Cerebellar nuclear complex (tissue), 1 donor: ENCODE measurements at places on chromosomes 2 and 18.
A peak's percentile ranks its signal among the peaks of the same experiment; 100 is the strongest.

GRCh38 chr2:238295144-238296112 is 7.0 kb upstream of the PER2 start:
- DNase-seq: no peak

DNA sequence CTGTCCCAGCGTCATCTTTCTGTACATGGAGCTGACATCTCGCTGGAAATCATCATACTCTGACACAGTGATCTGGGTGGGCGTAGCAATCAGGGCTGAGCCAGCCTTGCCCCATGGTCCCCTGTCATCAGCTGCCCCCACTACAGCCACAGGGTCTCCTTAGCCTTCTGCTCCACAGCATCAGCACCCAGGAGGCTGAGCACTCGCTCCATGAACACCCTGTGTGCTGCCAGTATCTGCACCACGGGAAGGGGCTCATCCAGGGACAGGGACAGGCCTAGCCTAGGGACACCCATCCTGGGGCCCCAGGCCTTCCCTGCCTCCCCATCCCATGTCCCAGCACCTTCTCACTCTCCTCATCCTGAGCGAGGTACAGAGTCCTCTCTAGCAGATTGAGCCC is 11.4 kb downstream of the ALPG start:
- no peak for DNase-seq

DNA sequence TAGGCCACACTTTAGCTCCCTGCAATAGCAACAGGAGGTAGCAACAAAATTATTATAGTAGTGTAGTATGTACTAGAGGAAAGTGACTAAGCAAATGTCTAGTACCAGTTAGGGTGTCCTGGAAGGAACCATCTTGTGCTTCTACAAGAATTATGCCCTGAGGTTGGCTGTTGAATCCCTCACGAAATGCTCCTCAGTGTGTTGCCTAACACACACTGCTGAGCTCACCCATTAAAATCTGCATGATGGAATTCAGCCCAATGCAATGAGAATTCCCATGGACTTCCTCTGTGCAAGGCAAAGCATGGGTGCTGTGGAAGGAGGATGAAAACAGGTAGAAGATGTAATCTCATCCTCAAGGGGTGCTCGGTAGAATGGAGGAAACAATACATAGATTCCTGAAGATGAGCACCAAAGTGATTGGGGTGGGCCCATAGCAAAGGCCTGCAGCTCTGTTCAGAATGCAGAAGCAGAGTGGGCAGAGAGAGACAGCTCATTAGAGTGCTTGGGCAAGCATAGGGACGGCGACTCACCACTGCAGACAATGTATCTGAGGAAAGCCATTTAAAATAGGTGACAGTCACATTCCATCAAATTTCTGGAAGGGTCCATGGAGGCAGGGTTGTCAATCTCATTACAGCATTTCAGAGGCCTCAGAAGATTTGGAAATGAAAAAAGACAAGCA is 1.2 kb upstream of the UGT1A7 start:
- DNase-seq: no peak

DNA sequence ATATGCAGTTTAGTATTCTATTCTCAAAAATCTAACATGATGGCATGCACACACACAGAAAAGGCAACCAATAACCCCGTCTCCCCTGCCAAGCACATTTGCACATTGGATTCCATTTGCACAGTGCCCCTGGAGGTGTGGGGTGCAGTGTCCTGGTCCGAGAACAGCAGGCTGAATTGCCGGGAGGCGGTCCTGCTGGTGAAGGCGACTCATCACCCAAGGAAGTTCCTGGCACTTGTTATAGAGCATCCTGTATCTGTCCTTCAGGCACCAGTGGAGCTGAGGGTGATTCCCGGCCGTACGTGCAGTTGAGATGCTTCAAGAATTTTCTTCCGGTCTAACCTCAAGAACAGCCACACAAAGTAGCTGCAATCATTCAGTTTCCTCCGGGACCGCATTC is 73.0 kb upstream of the RAB12 start:
- no peak for DNase-seq

- no peak for DNase-seq
Observed at GRCh38 chr2:177728920-177729319, 336.3 kb downstream of the AGPS start.

GRCh38 chr18:31876707-31877106 is 66.2 kb downstream of the TRAPPC8 start:
- DNase-seq: no peak

DNA sequence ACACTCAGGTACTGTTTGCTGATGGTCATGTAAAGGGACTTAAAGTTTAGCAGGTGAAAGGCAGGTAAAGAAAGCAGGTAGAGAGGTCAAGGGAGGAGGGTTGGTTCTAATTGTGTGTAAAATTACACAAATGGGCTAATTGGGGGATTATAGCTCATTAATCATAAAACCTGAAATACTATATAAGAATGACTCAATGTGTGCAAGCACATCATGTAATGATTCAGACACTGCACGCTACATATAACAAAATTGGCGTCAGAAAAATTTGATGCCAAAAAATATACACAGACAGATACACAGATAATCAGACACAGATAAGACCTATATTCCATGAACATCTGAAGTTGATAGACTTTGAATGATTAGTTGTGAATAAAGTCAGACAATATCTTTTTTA is 120.7 kb upstream of the LMAN1 start:
- DNase-seq: no peak

GRCh38 chr2:71043531-71044407 is 24.7 kb upstream of the NAGK start:
- no peak for DNase-seq

GRCh38 chr2:53098696-53099078 is 668.9 kb upstream of the CHAC2 start:
- no peak for DNase-seq

GRCh38 chr18:70366174-70366573 is 77.3 kb downstream of the SOCS6 start:
- DNase-seq: no peak

DNA sequence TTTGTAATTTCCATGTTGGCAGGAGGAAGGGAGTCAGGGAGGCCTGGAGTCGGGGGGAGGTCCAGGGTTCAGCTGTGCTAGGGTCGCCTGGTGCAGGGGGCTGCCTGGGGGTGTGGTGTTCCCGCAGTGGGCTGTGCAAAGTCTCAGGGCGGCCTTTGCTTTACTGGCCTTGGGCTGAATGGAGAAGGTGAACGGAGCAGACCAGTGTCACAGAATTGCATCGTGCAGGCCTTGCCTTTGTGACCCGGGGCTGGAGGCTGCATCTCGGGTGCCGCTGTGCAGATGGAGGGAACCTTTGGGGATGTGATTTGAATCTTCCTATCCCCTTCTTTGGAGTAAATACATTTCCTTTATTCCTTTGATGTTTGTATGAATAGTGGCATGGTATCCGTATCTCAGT is 8.8 kb downstream of the SNTG2 start:
- DNase-seq: no peak

DNA sequence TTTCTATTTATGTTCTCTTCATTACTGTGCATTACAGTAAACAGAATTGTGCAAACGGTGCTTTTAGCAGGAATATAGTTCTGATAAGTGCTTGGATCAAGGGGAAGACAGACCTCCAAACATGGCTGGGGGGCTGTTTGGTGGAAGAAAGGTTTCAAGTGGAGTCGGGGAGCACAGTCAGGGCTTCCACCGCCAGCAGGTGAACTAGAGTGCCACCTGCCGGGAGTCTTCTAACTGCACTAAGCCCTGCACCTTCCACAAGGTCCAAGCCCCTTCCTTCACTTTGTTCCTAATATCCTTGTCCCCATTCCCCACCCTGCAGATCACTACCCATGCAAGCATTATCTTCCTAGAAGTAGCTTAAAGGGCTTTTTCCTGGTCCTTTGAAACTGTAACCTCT is 11.1 kb downstream of the ONECUT2 start:
- no peak for DNase-seq

DNA sequence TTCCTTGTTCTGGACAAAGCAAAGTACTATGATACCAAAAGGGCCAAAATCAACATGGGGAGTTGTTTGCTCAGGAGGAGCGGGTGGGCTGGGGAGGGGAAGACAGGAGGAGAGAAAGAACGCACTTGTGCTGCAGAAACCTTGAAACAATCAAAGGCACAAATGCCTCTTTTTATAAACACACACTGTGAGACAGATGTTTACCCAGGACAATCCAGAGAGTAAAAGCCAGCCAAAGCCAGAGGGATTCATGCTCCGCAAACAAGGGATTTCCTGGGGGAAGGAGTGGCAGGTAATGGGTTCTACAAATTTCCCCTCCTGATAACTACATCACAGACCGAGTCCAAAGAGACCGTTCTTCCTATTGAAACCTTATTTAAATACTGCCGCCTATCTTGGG is 323.5 kb upstream of the SKOR2 start:
- no peak for DNase-seq

- no peak for DNase-seq
Observed at GRCh38 chr2:149595056-149595963, 7.7 kb upstream of the MMADHC start.

DNA sequence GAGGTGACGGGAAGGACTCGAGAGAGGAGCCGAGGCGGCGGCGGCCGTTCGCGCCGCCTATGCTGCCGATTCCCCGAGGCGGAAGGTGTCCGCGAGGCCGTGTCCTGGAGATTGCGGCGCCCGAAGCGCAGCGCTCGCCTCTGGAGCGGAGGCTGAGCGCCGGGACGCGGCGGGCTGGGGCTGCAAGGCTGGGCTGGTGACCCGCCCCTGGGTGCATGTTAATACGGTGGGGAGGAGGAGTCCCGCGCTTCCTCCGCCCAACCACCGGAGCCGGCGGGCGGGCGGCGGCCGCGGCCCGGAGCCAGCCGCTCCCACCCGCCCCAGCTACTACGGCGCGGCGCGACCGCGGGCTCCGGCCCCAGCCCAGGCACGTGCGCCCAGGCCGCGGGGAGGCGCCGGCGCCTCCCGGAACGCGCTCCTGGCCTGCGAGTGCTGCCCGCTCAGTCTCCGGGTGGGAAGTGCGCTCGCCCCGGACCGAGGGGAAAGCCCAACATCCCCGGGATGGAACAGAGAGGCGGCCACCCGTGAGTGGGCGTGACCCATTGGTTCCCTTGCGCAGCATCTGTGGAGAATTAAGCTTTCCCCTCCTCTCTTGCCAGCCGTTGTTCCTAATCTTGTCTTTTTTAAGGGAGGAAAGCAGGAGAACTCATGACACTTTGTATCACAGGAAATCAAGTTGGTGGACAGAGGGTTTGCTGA is at the start of gene DLGAP1:
DLGAP1 (minus strand) TSS at position 195 of the 699 bp plus-strand sequence.
- peak; percentile 19 for DNase-seq

DNA sequence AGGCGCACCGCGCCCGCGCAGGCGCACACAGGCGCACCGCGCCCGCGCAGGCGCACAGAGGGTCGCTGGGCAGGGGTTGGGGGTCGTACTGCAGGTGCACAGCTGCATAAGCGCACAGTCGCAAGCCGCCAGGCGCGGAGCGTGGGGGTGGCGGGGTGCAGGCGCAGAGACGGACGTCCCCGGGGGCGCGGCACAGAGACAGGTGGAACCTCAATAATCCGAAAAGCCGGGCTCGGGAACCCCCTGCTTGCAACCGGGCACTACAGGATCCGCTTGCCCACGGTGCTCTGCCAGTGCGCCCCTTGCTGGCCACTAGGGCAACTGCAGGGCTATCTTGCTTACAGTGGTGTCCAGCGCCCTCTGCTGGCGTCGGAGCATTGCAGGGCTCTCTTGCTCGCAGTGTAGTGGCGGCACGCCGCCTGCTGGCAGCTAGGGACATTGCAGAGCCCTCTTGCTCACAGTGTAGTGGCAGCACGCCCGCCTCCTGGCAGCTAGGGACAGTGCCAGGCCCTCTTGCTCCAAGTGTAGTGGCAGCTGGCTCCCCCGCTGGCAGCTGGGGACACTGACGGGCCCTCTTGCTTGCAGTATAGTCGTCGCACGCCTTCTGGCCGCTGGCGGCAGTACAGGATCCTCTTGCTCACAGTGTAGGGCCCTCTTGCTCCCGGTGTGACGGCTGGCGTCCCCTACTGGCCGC is 34.9 kb downstream of the FAM110C start:
- DNase-seq: no peak

DNA sequence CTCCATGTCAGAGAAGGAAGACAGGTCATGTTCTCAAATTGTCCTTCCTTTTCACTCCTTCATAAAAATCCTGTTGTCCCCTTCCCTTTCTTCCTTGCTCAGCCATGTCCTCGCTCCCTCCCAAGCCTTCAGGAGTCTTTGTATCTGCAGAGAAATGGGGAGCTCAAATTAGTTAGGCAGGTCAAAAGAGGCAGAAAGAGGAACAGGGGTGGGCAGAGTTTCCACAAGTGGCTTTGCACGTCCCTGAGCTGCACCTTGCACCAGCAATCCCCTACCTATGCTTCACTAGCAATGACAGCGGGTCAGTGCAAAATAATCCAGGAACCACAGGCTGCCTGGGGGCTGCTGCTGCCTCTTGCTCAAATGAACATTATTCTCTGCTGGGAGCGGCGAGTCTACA is 152.1 kb upstream of the ITGA6 start:
- DNase-seq: no peak

DNA sequence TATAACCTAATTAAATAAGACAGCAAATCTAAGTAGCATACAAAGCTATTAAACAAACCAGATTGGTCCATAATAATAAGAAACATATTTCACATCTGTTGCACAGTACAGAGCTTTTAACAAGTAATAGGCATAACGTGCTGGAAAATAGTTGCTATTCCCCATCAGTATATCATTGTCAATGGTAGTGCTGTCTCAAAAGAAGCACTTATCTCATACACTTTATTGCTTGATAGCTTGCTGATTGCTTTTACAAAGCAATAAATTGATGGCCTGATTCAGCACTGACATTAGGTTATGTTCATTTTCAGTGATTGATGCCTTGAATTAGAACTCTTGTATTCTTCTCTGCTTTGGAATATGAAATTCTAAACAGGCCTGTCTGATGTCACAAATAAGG is 641.7 kb downstream of the CBLN2 start:
- DNase-seq: no peak

DNA sequence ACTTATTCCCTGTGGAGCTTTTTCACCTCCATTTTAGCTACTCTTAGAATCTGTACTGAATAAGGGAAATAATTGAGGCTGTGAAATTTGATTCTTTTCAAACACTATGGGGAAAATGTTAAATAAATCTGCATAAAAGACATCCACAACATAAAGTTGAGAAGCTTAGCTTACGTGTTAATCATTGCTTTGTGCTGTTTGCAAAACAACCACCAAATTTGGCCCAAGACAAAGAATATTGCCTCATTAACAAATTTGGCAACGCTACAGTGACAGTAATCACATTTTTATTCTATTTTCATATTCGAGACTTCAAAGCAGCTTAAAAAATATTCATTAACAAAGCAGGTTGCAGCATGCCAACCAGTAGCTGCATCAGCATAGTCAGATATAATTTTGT is 437.6 kb downstream of the DPP10 start:
- no peak for DNase-seq

DNA sequence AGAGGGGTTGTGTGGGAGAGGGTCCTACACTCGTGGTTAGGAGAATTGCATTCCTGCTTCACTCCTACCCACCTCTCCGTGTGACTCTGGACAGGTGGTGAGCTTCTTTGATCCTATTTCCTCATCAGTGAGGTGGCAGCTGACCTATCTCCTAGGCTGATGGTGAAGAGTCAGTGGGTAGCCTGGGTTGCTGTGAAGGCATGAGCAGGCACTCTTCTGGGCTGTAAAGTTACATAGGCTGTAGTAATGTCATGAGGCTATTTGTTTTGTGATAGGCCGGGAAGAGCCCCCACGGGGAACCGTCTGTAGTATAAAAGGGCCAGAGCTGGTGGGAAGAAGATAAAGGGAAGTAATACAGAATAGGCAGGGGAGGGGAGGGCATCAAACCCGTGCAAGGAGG is 83.8 kb downstream of the TMEM247 start:
- no peak for DNase-seq
